ENCODE measurements at places on chromosomes 7 and 10. TPM values are rescaled to one million over a fixed set of nuclear protein-coding genes. Genes with fewer than 3 reads are reported as not detected.

DNA sequence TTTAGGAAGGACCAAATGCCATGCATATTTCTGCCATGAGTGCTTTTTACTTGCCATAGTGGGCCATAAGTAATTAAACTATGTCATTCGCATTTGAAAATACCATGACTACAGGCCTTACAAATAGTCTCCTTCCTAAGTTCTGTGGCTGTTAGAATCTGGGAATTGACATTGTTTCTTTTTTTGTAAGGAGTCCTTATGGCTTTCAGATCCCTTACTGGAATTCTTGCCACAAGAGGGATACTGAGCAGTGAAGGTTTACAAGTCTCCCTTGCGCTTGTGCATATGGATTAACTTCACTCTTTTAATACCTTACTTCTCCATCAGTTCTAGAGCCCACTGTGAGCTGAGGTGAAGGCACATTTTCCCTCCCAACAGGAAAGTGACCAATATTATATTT is 166.0 kb downstream of the NRG3 start:
- no peak for DNase-seq

DNA sequence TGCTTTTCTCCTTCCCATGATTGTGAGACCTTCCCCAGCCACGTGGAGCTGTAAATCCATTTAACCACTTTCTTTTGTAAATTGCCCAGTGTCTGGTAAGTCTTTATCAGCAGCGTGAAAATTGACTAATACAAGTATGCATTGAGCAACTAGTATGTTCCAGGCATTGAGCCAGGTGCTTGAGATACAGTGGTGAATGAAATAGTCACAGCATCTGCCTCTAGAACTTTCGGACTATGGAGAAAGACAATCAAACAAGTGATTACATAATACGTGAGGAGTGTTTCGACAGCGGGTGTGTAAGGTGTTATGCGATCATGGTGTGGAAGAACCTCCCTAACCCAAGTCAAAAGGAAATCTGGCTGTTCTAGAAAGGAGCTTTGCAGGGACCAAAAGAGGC is 21.6 kb upstream of the NUP205 start:
- peak; percentile 76 for DNase-seq

Gene COBL
- not detected for total RNA-seq

Gene HOXA10
- 47.1 TPM for total RNA-seq

Data from fibroblast of villous mesenchyme (primary cell).